ENCODE measurements at places on chromosomes 1 and 21.

DNA sequence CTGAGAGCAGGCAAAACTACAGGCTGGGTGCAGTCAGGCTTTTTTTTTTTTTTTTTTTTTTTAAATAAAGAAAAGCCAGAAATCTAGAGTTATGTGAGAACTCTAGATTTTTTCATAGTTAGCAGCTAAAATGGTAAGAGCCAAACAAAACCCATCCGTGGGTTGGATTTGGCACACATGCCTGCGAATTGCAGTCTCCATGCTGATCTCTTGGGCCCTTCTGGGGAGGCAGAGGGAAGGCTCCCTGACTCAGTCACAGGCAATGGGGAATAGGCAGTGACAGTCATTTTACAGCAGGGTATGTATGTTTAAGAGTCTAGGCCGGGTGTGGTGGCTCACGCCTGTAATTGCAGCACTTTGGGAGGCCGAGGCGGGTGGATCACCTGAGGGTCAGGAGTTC lies 2.6 kb downstream of the TXLNA start:
- no peak for DNase-seq

DNA sequence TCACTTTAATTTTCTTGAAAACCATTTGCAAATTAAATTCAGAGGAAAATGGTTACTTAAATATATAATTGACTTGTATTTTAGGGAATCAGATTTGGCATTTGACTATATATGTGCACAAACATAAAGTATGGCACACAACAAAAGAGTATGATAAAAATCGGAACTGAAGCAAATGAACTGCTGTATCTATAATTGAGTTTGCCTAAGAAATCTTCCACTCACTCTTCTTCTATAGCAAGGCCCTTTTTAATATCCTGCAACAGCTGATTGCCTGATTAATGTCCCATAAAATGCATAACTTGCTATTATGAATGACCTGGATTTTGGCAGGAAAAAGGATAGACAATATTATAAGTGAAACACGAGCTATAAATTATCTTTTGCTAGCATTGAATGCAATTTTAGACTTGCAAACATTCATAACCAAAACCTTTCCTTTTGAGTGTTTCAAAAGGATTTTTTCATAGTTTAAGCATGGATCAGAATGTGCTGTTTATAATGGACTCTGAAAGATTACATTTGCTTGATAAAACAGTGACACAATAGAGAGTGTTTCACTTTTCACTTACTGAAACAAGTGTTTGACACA lies 2204.3 kb downstream of the MRPL39 start:
- DNase-seq, result no peak

- no peak for DNase-seq
Measured at GRCh38 chr1:68313735-68314134, 81.4 kb upstream of the WLS start.

DNA sequence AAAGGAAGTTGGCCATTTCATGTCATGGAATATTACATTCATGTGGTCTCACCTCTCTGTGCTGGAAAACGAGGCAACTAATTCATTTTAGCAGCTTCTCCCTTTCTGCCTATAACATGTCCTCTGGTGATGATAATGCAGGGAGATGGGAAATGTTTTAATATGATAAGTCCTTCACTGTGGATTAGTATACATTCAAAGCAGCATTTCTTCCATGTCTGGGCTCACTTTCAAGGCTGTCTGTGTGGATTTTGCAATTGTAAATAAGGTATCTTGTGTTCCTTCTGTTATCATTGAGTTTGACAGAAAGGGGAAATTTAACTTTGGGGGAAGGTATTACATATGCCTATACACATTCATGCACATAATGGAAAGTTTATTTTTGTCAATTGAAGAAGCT lies 374.7 kb upstream of the DAB1 start:
- no peak for DNase-seq

GRCh38 chr1:198203434-198203833 lies 46.6 kb downstream of the NEK7 start:
- DNase-seq, result no peak

- DNase-seq, result no peak
Measured at GRCh38 chr1:161092621-161093028, 3.3 kb upstream of the NECTIN4 start.

- peak; percentile 47 for DNase-seq
Measured at GRCh38 chr1:20164694-20165202, 21.1 kb upstream of the UBXN10 start.

GRCh38 chr1:24420547-24420946 lies 4.9 kb downstream of the NIPAL3 start:
- no peak for DNase-seq

DNA sequence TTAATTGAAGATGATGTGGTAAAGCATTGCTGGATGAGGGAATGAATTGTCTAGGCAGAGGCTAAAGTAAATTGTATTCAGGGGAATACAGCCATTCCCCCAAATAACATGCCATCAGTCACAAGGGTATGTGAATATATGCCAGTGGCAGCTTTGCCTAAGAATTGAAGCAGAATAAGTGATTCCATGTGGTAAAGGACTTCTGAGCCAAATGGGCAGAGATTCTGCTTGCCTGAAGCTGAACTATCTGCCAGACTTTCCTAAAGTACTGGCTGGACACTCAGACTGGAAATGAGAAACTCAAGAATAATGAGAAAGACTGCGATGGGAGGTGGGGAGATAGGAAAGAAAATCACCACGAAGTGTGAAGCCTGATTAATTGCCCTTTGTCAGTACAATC lies 2.4 kb downstream of the LIX1L start:
- DNase-seq, result peak; percentile 54

GRCh38 chr1:125065092-125065820 lies 3880.5 kb downstream of the SRGAP2C start:
- DNase-seq, result no peak

GRCh38 chr21:25638660-25639550 lies at the start of gene JAM2:
TSS of gene JAM2 (plus strand) at chr21:25639258. CDS start at chr21:25639822, 564 bp downstream.
- DNase-seq, result peak; percentile 70

GRCh38 chr21:24302400-24302799 lies 1304.9 kb downstream of the MRPL39 start:
- no peak for DNase-seq

GRCh38 chr21:15309022-15309590 lies 244.3 kb upstream of the NRIP1 start:
- DNase-seq, result no peak

GRCh38 chr1:167642501-167642826 lies 12.4 kb downstream of the RCSD1 start:
- DNase-seq, result no peak

GRCh38 chr1:221910222-221910621 lies 168.3 kb upstream of the DUSP10 start:
- DNase-seq, result no peak

DNA sequence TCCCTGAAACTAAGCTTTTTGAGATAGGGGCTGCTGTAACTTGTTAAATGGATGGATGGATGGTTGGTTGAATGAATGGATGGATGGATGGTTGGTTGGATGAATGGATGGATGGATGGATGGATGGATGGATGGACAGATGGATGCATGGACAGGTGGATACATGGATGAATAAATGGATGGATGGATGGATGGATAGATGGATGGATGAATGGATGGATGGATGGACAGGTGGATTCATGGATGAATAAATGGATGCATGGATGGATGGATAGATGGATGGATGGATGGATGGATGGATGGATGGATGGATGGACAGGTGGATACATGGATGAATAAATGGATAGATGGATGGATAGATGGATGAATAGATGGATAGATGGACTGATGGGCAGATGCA lies 26.9 kb downstream of the MYOM3 start:
- DNase-seq, result no peak

- DNase-seq, result no peak
Measured at GRCh38 chr1:73556270-73556669, 641.7 kb downstream of the LRRIQ3 start.

- DNase-seq, result no peak
Measured at GRCh38 chr1:242847390-242847993, 323.0 kb upstream of the PLD5 start.

DNA sequence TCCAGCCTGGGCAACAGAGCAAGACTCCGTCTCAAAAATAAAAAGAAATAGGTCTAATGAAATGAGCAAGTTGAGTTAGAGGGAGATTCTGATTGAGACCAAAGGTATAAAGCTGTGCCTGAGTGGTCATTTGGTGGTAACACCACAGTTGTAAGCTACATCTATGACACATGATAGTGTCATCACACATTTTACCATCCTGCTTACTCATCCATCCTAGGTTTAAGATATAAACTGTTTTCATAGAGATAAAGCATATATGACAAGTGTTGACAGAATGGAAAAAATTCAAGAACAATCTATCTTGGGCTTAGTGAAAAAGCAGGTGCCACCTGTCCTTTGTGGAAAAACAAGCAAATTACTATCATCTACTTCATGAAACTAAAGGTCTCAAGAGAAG lies 7.1 kb upstream of the CFAP141 start:
- DNase-seq, result no peak

- no peak for DNase-seq
Measured at GRCh38 chr1:217781056-217781455, 149.9 kb downstream of the SPATA17 start.

GRCh38 chr21:33403128-33403785 lies at the start of gene IFNGR2:
TSS of gene IFNGR2 (plus strand) at chr21:33403413. CDS start at chr21:33403544, 131 bp downstream.
- peak; percentile 77 for DNase-seq

- DNase-seq, result no peak
Measured at GRCh38 chr1:69321311-69321710, 246.4 kb upstream of the LRRC7 start.

DNA sequence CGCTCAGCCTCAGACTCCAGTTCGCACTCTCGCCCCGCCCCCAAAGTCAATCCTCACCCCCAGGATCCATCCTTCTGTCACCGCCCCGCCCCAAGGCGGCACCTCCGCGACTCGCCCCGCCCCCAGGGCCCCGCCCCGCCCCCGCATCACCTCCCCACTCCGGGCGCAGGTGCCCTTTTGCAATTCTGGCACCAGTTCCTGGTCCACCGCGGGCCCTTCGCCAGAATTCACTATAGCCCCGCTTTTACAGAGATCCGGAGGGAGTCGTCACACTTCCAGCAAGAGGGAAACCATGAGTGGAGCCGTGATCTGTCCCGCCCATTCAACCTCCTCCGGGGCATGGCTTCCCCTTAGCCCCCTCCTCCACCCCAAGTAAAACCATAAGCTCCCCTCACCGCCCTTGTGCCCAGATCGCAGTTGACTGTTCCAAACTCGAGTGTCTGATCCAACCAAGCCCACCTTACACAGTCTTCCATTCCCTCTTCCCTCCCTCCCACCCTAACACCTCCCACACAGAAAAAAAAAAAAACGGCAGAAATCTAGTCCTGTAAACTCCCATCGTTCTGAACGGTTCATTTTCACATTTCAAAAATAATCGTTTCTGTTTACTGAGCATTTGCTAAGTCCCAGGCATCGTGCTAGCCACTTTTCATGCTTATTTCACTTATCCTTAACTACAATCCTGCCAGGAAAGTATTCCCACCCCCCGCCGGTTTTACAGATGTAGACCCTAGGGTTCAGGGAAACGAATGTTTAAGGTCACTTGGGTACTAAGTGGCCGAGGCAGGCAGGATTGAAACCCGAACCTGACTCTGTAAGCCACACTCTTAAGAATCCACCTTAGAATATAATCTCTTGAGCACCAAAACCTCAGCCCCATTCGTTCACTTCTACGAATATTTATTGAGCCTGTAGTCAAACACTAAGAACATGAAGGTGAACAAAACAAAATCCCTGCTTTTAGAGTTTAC lies 1.3 kb upstream of the DNAJC16 start:
- DNase-seq, result peak; percentile 37

GRCh38 chr1:195951313-195951712 lies 656.9 kb downstream of the KCNT2 start:
- no peak for DNase-seq

- DNase-seq, result peak; percentile 43
Measured at GRCh38 chr1:175742790-175743459, 470 bp downstream of the TNR start.

DNA sequence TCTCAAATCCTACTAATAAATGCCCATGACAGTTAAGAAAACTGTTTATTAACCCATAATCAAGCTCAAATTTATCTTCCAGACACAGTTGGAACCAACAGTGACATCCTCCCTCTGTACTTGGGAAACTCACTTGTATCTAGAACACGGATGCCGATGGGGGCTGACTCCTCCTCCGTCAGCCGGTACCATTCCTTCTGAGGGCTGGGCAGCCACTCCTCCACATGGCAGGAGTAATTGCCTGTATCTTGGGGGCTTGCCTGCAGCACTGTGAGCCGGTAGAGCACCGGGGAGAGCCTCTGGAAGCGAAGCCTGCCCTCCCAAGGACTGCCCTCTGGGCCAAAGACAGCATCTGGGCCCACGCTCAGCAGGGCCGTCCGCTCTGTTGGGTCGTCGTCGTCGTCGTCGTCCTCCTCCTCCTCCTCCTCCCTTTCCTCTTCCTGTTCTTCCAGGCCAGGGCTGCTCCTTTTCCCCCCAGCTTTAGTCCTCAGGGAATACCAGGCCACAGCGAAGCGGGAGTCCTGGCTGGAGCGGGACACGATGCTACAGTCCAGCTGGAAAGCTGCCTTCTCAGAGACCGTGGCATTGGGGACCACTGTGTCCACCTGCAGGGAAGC lies 8.5 kb upstream of the CD58 start:
- DNase-seq, result no peak

- peak; percentile 39 for DNase-seq
Measured at GRCh38 chr1:241999026-241999425, at the start of gene MAP1LC3C. TSS of gene MAP1LC3C (minus strand) at chr1:241999098. CDS start at chr1:241999008, 90 bp downstream.

DNA sequence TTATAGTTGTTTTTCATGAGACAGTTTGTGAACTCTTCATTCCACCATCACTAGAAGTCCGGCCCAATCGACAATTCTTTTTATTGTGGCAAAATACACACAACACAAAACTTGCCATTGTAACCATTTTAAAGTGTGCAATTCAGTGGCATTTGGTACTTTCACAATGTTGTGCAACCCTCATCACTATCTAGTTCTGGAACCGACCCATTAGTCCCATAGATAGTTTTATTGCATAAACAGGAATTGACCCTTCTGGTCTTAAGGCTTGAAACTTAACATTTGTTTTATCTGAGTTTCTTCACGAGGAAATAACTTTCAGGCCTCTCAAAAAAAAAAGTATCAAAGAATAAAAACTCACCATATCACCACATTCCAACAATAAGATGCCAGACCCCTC lies 8.8 kb upstream of the PPIE start:
- DNase-seq, result no peak

DNA sequence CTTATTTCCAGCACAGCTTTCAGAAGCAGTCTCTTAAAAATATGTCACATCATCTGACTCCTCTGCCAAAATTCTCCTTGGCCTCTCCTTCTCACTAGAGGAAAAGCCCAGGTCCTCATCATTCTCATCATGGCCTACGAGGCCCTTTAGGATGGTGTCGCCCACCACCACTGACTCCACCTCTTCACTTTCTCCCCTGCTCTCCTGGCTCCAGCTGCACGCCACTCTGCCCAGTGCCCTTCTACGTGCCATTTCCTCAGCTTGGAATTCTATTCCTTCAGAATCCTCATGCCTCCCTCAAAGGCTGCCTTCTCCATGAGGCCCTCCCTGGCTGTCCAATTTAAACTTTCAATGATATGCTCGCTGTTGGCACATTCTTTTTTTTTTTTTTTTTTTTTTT lies 25.3 kb upstream of the BTG2 start:
- DNase-seq, result peak; percentile 12

GRCh38 chr1:111406321-111406768 lies 21.2 kb downstream of the OVGP1 start:
- peak; percentile 28 for DNase-seq

DNA sequence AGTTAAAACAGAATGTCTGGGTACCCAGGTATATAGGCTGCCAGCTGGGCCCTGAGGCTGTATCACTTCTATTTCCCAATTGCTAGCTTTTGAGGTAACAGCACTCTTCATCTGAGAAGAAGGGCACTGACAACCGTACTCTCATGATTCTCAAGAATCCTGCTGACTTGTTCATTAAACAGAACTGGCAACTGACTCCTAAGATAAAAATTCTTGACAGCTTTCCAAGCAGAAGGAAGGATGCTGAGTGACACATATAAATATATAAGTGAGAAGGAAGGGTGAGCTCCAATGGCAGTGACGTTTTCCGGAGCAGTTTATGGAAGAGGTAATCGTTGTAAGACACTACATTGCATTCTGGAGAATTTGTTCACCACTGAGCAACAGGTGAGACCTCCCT lies 48.1 kb upstream of the NRIP1 start:
- DNase-seq, result no peak
